ENCODE measurements at places on chromosomes 6 and 20.
A peak's percentile ranks its signal among the peaks of the same experiment; 100 is the strongest.

GRCh38 chr20:3616250-3616649, 46.9 kb downstream of the GFRA4 start:
- DNase-seq, result peak; percentile 39

DNA sequence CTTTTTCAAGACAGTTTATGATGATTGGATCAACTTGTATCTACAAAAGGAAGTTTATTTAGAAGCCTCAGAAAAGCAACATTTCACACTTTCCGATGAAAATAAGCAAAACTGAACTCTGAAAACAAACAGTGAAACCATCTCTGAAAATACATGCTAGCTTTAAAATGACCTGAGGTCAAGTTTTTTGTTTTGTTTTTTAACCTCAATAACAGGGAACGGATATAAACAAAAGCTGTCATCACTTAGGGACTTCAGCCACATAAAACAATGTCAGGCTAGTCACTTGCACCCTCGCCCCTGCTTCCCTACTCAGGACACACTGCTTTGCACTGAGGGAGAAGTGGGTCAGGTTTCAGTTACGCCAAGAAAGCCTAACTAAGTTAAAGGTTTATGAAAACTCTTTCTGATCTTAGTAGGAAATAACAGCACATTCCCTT, 11.6 kb downstream of the BACH2 start:
- DNase-seq, result no peak

GRCh38 chr6:95120984-95121383, 456.4 kb upstream of the MANEA start:
- DNase-seq, result no peak

GRCh38 chr20:18623156-18623910, 35.5 kb downstream of the DTD1 start:
- DNase-seq, result no peak

DNA sequence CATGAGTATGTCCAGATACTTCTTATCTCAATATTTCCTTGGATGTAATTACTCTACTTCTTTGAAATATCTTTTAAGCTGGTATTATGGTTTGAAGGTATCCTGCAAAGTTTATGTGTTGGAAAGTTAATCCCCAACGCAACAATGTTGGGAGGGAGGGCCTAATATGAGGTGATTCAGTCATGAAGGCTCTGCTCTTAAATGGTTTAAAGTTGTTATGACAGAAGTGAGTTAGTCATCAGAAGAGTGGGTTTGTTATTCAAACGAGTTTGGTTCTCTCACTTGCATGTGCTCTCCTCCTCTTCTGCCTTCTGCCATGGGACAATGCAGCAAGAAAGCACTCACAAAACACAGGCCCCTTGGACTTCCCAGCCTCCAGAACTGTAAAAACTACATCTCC, 176.3 kb downstream of the KCNQ5 start:
- no peak for DNase-seq

DNA sequence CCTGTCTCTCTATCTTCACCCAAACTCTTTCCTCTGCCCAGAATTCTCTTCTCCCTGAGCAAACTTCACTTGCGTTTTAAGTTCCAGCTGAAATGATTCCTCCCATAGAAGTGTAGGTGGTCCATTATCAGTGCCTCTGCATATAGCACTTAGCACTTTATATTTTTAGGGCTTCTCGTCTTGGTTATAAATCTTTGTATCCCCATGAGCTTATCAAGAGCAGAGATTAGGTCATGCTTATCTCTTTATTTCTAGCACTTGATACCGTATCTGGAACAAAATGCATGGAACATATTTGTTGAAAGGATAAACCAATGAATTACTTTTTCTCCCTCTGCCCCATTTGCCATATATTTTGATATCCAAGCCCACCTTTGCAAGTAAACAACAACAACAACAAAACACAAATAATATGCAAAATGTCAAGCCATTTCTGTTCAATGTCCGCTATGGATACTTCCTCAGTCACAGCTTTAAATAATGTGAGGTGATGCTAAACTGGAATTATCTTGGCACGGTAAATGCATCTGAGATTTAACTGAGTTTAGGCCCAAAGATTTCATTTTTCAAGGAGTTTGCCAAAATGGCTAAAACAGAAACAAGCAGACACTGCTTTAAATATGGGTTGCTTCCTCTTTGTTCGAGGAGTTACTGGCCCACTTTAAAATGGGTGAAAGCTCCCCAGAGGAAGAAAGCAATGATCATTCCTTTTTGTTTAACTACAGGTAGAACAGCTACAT, 106.2 kb upstream of the STMND1 start:
- DNase-seq, result no peak

GRCh38 chr6:145036236-145036635, 699.1 kb downstream of the EPM2A start:
- no peak for DNase-seq

DNA sequence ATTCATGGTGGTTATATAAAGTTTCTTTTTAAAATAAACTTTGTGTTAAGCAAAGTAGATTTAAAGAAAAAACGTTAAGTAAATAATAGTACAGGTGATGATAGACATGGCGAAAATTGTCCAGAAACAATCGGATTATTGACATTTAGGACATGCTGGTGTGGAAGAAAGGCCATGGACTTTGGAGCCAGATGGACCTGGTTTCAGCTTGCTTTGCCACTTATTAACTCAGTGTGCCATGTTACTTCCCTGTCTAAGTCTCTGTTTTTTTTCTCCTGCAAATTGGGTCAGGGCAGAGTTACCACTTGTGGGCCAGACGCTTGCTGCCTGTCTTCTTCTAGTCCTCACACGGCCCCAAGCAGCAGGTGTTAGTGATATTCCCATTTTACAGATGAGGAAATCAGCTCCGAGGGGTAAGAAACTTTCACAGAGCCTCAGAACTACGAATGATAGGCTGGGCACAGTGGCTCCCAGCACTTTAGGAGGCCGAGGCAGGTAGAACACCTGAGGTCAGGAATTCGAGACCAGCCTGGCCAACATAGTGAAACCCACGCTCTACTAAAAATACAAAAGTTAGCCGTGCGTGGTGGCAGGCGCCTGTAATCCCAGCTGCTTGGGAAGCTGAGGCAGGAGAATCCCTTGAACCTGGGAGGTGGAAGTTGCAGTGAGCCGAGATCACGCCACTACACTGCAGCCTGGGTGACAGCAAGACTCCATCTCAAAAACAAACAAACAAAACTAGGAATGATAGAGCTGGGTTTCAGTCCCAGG, 12.4 kb downstream of the KIF3B start:
- no peak for DNase-seq

GRCh38 chr20:4681991-4682401, 39.7 kb upstream of the PRND start:
- no peak for DNase-seq

DNA sequence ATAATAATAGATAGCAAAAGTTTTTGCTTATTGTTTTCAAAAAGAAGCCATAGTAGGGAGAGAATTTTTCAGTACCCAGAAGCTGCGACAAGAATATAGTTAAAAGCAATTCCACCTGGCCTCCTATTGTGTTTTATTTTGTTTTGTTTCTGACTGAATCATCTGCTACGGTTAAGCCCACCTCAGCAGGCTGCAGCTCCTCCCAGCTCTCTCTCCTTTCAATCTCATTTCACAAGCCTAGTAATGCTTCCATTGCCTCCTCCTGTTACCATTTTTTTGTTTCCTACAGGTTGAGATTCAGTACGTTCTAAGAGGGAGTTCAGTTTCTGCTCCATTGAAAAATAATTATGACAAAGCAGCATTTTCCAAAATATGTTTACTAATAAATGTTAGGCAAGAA, 77.9 kb downstream of the PCSK2 start:
- DNase-seq, result no peak

DNA sequence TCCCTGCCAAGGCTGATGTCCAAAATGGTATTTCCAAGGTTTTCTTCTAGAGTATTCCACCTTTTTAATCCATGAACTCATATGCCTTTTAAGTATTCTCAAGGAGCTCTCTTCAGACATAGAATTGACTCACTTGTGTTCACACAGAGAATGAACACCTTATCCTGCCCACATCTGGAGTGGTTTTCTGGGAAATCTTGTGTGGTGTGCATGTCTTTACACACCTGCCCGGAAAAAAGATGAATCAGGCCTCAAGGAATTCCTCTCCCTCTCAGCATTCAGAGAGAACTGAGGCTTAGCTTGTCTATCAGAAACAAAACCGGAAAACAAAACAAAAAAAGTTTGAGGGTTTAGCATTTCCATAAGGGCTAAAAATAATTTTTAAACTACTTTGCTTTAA, 148.8 kb downstream of the TFAP2A start:
- DNase-seq, result no peak

DNA sequence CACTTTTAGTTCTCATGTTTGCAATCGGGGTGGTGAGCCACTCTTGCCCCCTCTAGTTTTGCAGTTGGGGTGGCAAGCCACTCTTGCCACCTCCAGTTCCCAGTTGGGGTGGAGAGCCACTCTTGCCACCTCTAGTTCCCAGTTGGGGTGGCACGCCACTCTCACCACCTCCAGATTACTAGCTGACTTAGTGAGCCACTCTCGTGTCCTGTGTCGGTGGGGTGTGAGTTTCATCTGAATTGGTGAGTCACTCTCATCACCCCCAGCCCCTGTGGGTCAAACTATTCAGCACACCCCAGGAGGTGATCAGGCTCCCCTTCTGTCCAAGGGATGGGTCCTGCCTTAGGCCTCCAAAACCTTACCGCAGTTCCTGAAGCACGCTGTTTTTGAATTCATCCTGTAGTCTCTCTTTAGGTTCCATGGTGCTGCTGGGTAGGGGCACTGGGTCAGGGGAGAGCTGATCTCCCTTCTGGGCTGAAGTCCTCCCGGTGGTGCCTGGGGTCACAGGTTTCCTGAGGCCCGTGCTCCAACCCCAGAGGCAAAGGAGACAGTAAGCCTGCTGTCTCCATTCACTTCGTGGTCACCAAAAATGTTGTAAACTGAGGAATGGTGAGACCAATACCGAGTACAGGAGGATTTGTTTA, 224.2 kb upstream of the SYNCRIP start:
- DNase-seq, result no peak

DNA sequence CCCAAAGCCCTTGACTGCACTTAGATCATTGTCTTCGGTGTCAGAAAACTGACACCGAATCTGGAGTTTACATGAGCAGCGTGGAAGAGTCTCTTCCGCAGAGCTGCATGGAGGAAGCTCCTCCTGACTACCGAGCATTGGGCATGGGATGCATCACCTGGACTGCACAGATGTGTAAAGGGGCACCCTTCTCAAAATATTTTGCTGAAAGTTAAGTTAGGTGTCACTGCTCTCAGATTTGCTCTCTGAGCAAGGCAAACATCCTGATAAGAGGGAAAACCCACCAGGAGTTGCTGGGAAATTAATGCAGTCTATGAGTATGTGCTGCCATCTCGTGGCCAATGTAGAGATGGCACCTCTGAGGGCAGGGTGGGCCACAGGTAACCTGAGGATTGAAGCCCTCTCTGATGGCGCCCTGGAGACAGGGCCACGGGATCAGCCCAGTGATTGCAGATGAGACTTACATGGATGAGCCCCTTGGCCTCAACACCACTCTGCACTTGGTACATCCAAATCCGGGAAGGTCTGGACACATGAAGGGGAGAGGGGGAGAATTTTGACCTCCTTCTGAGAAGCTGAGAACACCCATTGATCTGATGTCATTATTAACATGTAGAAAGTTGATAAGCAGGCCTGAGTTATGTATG, 129.9 kb downstream of the LPA start:
- no peak for DNase-seq

- DNase-seq, result no peak
These were observed 11.1 kb downstream of the MTHFD1L start for GRCh38 chr6:150876598-150876997.

DNA sequence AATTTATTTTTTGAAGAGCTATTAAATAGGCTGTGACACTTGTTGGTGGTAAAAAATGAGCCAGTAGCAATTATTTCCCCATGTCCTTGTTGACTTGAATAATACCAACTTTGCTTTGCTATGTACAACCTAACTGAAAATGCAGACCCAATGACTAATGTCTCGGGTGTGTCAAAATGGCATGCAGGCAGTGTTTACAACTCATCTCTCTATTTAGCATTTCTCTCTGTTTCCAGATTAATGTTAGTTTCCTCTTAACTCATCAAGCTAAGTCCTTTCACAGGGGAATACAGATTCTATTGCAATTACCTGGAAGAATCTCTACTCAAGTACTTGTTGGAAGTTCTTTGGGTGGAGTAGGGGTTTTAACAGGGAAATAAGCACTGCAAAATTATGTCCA, 504.4 kb downstream of the BCKDHB start:
- no peak for DNase-seq

DNA sequence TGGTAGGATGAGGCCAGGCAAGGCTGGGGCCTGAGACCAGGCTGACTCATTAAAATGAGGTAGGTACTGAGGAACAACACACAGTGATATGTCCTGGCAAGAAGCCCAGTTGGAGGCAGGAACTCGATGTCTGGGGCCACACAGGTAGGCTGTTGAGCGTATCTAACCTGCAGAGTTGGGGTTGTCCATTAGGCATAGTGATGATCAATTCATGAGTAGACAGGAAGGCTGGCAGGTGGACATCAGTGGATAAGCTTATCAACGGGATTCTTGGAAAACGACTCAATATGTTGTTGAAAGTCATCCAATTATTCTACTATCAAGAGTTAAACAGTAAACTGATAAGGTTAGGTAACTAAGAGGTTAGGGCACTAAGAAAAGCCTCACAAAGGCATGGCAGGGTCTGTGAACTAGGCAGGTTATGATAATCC, 193.2 kb upstream of the COL21A1 start:
- no peak for DNase-seq

DNA sequence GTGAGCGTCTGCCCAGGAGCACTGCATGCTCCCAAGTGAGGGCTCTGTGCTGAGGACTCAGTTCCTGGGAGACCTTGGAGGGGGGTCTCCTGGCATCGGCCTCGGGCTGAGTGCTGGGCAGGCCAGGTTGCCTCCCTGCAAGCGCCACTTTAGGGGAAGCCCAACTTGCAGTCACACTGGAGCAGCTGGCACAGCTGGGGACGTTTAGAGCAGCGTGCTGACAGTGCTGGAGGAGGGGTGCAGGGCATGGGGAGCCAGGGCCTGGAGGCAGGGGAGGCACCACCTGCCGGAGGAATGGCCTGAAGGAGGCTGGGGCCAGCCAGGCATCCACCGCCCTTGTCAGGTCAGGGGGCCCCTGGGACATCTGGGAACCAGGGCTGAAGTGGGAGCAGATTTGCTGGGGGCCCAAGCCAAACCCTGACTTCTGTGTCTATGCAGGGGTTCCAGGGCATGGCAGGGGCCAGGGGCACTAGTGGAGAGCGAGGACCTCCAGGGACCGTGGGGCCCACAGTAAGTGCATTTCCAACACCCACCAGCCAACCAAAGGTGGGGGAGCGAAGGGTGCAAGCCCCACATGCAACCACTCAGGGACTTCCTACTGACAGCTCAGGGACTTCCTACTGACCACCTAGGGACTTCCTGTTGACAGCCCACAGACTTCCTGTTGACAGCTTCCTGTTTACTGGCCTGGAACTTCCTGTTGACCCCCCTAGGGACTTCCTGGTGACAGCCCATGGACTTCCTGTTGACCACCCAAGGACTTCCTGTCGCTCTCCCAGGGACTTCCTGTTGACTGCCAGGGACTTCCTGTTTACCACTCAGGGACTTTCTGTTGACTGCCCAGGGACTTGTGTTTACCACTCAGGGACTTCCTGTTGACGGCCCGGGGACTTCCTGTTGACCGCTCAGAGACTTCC, 33.6 kb downstream of the COL20A1 start:
- DNase-seq, result no peak
